ENCODE measurements at places on chromosomes 2 and 18.

GRCh38 chr18:38654946-38655345 lies 1089.3 kb upstream of the CELF4 start:
- no peak for DNase-seq

DNA sequence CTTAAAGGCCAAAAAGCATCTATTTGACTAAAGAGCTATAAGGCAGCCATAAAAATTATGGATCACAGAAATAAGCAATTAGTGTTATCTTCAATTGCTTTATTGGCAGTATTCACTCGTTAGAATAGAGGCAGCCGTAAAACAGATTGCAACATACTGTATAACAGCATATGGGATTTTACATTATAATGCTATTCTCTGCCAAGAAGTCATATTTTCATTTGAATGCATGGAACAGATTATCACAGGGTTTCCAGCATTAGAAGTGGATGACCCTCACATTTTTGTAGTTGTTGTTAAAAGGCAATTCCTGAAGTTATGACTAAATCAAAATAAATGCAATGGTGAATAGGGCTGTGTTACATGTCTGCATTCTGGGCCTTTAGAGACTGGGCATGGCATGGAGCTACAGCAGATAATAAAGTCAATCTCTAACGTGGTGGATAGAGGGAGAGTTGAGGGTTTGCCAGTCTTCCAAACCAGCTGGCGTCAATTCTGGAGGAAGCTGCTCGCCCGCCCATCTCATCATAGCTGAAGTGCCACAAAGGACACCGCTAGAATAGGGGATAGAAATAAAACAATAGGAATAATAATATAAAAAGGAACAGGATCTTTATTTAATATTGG lies 155.4 kb upstream of the VRK2 start:
- no peak for DNase-seq

DNA sequence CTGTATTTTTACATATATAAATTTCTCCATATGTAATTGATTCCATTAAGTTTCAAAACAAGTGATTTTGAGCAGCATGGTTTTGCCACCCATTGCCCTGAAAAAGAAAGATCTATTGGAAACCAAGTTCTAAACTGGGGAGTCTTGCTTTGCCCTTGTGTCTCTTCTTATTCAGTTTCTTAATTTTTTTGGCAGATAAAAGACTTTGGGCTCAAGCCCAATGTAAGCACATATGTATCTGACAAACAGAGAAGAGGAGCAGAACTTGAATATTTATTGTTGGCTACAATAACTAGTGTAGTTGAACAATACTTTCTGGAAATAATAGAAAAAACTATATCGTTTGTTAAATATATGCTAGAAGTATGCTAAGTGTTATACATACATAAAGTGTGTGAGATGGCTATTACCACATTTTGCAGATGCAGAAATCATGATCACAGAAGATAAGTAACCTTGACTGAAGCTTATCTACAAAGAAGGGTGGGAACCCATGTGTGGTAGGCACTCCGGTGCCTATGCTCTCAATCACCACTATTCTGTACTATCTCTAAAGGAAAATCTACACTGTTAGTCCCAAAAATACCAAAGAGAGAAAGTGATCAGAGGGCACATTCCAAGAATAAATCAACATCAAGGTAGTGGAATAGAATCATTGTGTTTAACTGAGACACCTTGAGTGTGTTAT lies 109.1 kb downstream of the PLA2R1 start:
- DNase-seq = no peak

DNA sequence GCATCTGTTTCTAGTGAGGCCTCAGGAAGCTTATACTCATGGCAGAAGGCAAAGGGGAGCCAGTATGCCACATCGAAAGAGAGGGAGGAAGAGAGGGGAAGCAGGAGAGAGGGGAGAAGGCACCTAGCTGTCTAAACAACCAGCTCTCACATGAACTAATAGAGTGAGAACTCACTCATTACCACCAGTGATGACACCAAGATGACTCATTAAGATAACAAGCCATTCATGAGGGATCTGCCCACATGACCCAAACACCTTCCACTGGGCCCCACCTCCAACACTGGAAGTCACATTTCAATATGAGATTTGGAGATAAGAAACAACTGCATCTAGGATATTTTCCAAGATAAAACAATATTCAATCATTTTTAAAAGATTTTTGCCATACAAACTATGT lies 753.9 kb upstream of the ZEB2 start:
- no peak for DNase-seq

- DNase-seq = no peak
Measured at GRCh38 chr2:187586011-187586641, 31.9 kb upstream of the TFPI start.

DNA sequence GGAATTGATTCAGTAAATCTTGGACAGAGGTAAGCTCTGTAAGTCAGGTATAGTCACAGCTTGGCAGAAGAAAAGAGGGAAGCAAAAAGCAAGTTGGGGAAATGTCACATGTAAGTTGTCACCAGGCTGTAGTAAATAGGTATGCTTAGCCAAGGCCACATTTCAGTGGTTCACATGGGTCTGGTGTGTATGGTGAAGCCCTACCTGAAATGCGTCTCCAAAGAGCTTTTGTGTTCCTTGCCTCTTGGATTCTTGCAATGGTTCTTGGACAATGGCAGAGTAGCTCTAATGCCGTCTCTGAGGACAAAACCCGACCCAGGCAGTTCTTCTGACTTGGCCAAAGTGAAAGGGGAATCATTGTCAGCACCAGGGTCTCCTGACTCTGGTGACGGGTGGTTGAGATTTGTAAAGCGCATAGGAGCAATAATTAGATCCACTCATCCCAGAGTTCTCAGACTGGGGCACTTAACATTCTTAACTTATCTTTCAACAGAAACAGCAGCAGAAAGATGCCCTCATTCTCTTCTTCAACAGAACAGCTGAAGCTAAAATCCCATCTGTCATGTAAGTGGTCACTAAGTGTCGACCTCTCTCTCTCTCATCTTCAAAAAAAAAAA lies 34.4 kb upstream of the RPL37A start:
- DNase-seq = no peak

DNA sequence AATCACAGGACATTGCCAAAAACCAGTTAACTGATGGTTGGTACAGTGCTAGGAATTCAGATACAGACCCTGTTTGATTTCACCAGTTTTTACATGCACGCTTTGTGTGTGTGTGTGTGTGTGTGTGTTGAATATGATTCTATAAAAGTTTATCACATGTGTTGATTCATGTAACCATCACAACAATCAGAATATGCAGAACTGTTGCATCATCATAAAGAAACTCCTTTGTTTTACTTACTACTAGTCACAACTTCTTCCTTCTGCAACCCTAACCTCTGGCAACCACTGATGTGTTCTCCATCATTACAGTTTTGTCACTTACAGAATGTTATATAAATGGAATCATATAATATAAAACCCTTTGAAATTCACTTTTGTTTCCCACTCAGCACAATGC lies 144.8 kb upstream of the CYP26B1 start:
- DNase-seq = no peak

GRCh38 chr2:145036421-145037011 lies 516.6 kb upstream of the ZEB2 start:
- DNase-seq = no peak

GRCh38 chr2:133651861-133652260 lies 83.6 kb upstream of the NCKAP5 start:
- DNase-seq = no peak

DNA sequence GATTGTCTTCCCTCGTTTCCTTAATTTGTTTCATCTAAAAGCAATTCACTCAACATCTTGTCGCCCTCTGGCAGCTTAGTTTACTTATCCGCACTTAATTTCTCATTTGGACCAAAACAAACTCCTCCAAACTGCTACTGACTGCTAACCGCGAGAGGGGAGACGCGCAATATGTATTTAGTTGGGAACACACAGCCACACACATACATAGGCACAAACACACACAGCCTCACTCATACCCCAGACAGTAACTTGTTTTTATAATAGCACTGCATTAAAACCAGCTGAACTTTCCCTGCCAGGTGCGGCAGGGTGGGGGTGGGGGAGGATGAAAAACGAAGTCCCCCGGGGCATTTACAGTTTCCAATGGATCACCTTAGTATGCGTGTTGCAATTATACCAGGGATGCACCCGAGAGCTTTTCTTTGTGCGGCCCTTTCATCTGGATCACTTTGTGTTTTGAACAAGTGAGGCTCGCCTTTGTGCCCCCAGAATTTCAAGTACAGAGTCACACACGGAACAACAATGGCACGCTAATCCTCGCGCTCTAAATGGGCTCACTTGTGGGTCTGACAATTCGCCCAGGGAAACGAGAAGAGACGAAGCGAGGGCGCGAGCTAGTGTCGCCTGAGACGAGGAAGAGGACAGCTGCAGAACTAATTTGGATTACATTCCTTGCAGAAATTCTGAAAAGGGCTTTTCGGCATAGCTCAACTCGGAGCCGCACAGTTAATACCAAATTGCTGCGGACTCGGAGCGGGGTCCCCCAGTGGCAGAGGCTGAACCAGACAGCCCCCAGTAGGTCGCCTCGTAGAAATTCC lies 2.4 kb downstream of the ERBB4 start:
- no peak for DNase-seq

DNA sequence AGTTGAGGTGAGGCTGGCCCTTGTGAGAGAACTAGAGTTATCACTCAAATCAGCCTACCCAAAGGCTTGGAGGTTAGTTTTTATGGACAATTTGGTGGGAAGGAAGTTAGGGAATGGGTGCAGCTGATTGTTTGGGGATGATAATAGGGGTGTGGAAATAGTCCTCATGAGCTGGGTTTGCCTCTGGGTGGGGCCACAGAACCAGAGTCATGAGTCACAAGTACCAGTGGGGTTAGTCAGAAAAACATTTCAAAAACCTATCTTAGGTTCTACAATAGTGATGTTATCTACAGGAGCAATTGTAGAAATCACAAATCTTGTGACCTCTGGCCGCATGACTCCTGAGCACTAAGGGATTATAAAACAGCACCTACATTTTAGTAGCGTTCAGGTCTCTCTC lies 630.1 kb upstream of the PIK3C3 start:
- DNase-seq = no peak

- DNase-seq = no peak
Measured at GRCh38 chr2:175439416-175439815, 257.9 kb upstream of the ATP5MC3 start.

GRCh38 chr18:26181343-26181826 lies 44.9 kb upstream of the TAF4B start:
- DNase-seq = no peak

DNA sequence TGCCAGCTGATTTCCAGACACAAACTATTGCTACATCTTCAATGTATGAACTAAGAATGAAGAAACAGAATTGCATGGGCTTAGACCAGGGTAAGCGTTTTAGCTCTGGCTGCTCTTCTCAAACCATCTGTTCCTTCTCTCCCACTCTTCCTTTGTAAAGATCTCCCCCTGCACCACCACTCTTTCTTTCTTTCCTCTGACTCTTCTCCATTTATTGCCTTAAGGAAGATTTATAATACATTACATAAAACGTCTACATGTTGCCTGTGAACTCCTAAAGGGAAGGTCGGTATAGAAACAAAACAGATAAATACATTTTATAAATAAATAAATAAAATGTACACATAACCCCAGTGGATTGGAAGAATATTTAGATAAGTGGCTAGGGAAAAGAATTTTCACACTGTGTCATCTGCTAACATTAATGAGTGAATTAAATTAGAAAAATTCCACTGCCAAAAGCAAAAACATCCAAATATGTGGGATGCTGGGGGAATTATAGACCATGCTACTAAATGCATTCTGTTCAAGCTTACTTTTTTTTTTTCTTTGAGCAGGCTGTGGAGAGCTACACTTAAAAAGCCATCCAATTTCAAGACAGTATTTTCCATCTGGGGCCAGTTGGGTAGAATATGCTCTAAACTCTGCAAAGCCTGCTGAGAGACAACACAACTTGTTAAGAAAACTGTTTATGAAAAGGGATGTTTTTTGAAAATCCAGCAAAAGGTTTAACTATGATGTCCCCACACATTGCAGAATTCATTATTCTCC lies 41.5 kb downstream of the NCKAP5 start:
- DNase-seq = no peak

DNA sequence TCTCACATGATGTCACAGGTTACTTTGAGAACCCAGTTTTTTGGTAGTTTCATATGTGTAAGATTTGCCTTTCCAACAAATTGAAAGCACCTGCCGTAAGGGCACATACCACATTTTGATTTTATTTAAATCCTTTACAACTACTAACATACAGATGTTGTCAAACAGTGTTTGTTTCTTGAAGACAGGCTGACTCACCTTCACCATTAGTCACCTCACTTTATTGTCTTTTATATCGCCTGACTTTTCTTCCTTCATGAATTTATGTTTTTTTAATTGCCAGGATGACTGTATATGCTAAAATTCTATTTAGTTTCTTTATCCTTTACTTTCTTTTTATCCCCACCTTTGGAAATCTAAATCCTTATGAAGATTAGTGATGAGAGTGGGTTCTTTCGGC lies 886.7 kb downstream of the SUCLG1 start:
- DNase-seq = no peak

DNA sequence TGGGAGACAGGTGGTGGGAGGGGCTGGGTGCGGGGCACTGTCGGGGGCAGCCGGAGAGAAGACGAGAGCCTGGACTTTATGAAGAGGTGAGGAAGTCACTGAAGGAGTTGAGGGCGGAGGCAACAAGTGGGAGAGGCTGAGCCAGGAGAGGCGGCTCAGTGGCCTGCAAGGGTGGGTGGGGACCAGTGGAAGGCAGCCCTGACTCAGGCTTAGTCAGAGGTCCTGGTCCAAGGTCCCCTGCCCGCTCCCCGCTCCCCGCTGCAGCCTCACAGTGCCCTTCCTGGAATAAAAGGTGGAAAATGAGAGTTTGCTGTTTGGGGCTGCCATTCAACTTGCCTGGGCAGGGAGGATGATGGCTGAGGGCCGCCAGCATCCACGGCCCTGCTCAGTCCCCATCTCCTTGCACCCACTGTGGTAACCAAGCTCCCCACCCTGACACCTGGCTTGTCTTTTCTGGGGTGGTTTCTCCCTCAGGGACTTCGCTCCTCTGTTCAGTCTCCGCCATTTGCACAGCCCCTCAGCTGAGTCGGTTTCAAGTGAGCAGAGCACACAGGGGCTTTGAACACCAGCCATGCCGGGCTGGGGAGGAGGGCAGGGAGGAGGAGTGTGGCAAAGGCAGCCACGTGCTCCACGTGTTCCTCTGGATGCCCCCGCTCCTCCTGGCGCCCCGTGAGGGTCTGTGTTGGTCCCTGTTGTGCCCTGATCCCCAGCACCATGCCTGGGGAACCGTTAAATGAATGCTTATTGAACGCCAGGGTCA lies 13.7 kb upstream of the RALB start:
- DNase-seq = no peak

GRCh38 chr2:223870840-223871611 lies 33.6 kb upstream of the AP1S3 start:
- DNase-seq = no peak

GRCh38 chr2:44778671-44779476 lies 162.6 kb upstream of the SIX3 start:
- no peak for DNase-seq

- DNase-seq = no peak
Measured at GRCh38 chr2:209495855-209496585, 72.2 kb downstream of the MAP2 start.
